ENCODE measurements at places on chromosomes 4 and X.

DNA sequence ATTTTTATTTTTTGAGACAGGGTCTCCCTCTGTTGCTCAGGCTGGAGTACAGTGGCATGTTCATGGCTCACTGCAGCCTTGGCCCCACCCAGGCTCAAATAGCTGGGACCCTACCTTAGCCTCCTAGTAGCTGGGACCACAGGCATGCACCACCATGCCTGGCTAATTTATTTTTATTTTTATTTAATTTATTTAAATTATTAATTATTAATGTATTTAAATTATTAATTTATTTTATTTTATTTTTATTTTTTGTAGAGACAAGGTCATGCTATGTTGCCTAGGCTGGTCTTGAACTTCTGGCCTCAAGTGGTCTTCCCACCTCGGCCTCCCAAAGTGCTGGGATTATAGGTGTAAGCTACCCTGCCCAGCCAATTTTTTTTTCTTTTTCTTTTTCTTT lies 69.3 kb downstream of the EGF start:
- no peak for DNase-seq

- no peak for DNase-seq
These were observed 228.1 kb downstream of the ZNF674 start for GRCh38 chrX:46317163-46317562.

DNA sequence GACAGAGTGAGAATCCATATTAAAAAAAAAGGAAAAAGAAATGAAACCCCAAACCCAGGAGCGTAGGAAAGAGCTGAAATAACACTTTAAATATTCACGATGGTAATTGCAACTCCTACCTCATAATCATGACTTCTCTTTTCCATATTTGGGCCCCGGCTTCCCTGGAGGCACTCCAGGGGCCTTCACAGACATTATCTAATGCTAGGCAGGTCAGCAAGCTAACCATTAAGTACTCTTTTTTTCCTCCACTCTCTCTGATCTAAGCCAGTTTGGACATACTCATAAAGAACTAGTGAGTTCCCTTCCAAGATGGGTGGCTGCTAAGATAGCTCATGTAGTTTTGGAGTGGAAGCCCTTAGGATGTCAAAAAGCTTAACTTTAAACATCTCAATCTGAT lies 83.2 kb downstream of the SH3KBP1 start:
- no peak for DNase-seq

- DNase-seq: no peak
These were observed 3.8 kb upstream of the GRPR start for GRCh38 chrX:16119353-16120220.

GRCh38 chr4:180084561-180084960 lies 2158.6 kb upstream of the TENM3 start:
- DNase-seq: no peak

GRCh38 chr4:26104056-26104685 lies 190.2 kb downstream of the SMIM20 start:
- no peak for DNase-seq

GRCh38 chr4:151678048-151678872 lies 82.5 kb downstream of the GATB start:
- no peak for DNase-seq

- DNase-seq: no peak
These were observed 192.5 kb downstream of the MAML3 start for GRCh38 chr4:139961344-139961946.

DNA sequence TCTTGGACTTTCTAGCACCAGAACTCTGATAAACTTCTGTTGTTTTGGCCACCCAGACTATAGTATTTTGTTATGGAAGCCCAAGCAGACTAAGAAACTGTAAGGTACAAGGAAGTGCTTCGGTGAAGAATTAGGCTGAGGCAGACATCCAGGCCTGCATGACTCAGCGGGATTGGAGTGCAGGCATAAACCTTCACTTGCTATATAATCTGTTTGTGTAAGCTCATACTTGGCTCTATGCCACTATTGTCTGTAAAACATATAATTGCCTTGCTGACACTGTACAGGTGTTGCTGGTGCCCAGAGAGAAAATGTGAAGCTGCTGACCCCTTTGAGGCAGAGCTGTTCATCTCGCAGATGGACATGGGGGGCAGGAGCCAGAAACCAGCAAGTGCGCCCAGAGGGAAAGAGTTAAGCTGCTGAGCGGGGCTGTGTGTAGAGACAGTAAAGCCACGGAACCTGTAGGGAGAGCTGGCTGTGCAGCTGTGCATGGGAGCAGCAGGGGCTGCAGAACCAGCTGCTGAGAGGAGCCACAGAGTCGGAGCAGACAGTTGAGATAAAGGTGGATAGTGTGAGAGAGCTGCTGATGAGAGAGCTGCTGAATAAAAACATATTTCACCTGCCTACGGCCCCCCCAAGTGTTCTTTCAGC lies 96.2 kb downstream of the RBM46 start:
- no peak for DNase-seq

DNA sequence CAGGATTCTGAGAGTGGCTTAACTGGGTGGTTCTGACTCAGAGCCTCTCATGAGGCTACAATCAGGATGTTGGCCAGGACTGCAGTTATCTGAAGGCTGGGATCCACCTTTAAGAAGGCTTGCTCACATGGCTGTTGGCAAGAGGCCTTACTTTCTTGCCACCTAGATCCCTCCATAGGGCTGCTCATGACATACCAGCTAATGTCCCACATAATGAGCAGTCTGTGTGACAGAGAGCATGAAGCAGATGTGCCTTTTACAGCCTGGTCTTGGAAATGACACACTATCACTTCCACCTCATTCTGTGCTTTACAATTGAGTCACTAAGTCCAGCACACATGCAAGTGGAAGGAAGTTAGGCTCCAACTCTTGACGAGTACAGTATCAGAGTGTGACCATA lies 4.3 kb upstream of the RBM3 start:
- no peak for DNase-seq

DNA sequence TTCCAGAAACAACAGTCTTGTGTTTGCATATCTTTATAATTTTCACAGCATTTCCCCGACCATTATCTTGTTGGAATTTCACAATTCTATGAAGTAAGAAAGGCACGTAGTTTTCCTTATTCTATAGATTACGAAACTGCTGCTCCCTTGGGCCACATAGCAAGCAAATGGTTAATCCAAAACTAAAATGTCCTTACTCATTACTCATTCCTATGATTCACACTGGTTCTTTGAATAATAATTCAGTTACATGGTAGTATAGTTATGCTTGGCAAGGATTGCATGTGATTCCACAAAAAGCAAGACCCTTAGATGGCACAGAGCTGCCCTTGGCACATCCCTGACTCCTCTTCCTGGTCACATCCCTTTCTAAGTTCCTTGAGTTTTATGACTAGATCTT lies 51.2 kb downstream of the OR13H1 start:
- no peak for DNase-seq

GRCh38 chrX:20680998-20681397 lies 414.3 kb upstream of the RPS6KA3 start:
- DNase-seq: no peak

- DNase-seq: no peak
These were observed 14.8 kb upstream of the TRIM60 start for GRCh38 chr4:165016971-165017370.

GRCh38 chrX:136694431-136695087 lies 46.6 kb downstream of the CD40LG start:
- peak; percentile 12 for DNase-seq

- DNase-seq: no peak
These were observed 33.3 kb downstream of the TMSB4X start for GRCh38 chrX:13008189-13008533.

DNA sequence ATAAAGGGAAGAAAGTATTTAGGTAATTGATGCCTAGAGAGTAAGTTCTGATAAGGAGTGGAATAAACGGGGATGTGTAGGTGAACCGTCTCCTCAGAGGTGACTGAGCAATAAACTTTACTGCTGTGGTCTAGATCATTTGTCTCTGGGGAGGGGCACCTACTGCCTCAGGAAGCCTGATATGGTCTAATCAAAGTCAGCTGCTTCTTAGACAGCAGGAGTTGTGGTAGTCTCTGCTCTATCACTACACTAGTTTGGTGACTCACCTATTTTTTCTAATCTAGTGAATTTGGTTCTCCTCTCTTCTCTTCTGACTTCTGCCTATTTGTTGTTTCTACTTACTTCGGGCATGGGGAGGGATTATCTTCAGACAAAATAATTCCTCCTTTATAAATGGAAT lies 95.1 kb upstream of the STIM2 start:
- DNase-seq: no peak

GRCh38 chr4:138114434-138114833 lies 127.7 kb downstream of the SLC7A11 start:
- no peak for DNase-seq

DNA sequence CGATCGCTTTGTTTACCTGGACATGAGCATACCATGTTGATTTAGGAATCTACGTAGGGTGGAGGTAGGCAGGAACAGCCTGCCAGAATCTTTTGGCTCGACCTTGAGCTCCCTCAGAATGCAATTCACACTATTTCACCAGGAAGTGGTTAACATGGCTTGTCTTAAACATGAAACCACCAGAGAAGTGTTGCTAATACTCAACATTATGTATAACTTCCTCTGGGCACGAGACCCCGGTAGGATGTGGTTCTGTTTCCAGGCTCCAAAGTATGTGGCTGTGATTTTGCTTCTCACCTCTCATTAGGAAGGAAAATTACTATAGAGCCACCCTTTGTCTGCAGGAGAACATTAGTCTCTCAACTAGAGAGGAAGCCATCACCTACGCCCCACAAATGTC lies 59.0 kb upstream of the VCX3B start:
- DNase-seq: no peak

GRCh38 chr4:173237762-173238161 lies 69.2 kb downstream of the GALNT7 start:
- no peak for DNase-seq

DNA sequence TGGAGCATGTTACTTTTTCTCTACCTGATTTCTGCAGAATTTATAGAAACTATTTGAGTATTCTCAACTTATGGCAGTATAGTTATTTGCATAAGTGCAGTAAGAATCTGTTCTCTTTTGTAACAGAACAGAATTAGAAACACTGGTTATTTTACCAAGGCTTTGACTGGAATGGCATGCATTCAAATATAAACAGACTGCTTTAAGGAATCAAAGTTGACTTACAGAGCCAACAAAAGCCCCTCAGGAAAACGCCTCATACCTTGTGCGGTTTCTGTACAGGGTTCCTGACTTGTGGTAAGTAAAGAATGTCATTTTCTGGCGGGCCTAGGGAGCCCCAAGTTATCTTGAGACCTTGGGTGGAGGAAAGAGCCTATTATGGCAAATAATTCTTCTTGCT lies 97.1 kb downstream of the GPR143 start:
- no peak for DNase-seq

DNA sequence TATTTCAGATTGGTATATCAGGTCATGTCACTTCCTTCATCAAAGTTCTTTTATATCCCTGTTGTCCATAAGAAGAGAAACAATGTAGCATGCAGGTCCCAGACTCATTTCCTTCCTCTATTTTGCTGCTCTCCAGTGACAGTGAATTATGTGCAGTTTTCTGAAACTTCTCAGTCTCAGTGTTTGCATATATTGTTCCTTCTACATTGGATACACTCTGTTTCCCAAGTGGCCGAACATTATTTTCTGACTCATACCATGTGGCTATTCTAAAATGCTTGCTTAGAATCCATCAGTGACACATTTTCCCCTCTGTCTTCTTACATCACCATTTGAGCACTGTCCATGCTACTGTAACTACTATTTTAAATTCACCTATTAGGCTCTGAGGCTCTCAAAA lies 305.7 kb downstream of the PDHA2 start:
- DNase-seq: no peak

Measured in activated CD4-positive, alpha-beta T cell treated with anti-CD3 and anti-CD28 coated beads, Interleukin-2, amount 50 U/mL, for 1 hour (primary cell).